RWPE2 (cell line): ENCODE measurements at places on chromosomes 4 and X.

DNA sequence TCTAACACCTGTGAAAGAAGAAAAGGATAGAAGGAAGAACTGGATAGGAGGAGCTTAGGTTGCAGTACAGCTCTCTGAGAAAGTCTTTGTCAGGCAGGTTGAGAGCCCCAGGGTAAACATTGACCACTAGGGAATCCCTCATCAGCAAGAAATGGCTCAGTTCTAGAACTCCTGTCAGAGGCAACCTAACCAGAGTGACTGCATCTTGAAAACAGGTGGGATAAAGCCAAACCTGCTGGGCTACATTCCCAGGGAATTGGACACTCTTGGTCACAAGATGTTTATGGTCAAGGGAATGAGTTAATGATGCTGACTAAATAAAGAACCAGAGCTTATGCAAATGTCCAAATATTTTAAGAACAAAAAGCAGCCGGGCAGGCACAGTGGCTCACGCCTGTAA is 108.3 kb upstream of the MED14 start:
- no peak for DNase-seq

DNA sequence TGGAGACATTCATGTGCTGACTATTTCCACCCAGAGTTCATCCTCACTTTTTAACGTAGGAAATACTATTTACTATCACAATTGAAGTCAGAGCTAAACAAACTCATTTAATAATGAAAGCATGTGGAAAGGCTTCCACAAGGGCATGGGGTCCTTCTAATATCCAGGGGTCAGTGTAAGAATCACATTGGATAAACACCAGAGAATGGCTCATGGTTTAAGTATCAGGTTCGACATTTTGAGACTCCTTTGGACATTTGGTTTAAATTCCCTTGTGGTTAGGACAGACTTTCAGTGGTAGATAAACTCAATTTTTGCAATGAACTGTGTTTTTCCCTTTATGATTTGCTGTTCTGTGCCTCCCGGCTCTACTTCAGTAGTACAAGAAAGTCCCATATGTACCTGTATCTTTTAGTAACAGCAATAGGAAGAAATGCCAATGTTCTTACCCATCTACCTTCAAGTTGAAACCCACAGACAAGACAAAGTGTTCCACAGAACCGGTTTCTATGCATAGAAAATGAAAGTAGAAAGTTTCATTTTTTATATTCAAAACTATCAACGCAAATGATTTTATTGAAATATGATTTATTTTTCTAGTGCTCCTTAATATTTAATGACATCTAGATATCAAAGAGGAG is 589.0 kb upstream of the FAM241A start:
- DNase-seq: no peak

DNA sequence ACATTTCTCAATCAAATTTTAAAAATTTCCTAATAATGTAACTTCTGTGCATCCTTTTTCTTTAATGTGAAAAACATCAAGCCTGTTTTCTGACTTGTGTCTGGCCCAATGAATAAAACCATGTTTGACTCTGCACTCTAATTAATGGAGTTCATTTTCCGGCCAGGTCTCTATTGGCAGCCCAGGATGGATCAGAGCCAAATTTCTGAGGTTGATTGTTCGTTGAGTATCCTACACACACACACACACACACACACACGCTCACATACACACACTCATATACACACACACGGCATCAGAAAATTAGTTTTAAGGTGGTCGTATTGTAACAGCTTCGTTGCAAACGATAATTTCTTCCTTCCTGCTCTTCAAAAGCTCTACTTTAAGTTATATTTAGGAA is 28.9 kb upstream of the TLL1 start:
- DNase-seq: no peak

DNA sequence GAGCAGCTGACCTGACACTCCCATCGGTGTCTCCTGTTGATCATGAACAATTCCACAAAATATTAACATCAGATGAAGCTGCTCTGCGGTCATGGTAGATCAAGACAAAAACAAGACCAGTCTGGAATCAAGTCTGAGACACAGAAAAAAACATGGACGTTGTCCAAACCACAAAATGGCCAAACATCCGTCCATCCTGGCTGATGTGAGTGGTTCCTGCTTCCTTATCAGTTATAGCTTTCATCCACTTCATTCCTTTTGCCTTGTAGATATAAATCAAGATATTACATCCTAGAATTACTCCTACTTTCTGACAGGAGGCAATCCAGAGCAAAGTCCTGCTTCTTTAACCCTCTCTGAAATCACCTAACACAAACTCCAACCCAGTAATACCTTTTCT is 28.8 kb upstream of the PCSK1N start:
- no peak for DNase-seq

- no peak for DNase-seq
Observed at GRCh38 chrX:63354484-63354883, 3.4 kb upstream of the SPIN4 start.

- no peak for DNase-seq
Observed at GRCh38 chr4:184310881-184311709, 93.4 kb upstream of the ENPP6 start.

DNA sequence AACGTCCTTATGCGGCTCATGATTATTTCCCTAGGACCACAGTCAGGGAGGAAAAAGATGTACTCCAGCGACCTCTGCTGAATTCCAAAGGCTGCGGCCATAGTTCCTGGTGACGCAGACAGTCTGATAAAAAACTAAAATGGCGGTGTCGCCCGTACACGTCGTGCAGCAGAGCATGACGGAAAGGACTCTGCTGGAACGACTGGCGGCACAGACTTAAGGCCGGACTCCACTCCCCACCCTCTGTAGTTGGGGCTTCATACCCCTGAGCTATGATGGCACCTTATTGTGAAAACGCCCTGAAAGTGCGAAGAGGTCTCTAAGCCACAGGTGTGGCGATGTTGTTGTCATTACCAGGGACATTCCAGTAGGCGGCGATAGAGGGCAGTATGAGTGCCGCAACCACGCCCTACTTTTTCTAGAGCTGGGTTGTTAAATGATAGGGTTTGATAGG is 90.0 kb upstream of the EDA2R start:
- DNase-seq: no peak

DNA sequence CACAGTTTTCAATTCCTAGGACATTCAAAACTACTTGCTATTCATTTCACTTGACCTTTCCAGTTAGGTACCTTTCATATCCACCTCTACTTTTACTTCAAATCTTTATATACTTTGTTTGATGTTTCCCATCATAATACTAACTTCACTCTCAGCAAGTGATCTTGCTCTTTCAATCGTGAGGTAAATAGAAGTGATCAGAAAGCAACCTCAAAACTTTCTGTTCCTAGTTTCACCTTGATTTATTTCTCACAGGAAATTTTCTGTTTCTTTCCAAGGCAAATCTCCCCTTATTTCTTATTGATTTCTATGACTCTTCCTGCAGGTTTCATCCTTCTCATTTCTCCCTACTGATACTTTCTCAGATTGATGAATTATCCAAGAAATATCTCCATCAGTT is 623.5 kb downstream of the FSTL5 start:
- DNase-seq: no peak

- no peak for DNase-seq
Observed at GRCh38 chrX:107448998-107449835, at the start of gene FRMPD3. TSS of gene FRMPD3 (plus strand) at chrX:107449652. CDS start at chrX:107526589, 76,937 bp downstream.

DNA sequence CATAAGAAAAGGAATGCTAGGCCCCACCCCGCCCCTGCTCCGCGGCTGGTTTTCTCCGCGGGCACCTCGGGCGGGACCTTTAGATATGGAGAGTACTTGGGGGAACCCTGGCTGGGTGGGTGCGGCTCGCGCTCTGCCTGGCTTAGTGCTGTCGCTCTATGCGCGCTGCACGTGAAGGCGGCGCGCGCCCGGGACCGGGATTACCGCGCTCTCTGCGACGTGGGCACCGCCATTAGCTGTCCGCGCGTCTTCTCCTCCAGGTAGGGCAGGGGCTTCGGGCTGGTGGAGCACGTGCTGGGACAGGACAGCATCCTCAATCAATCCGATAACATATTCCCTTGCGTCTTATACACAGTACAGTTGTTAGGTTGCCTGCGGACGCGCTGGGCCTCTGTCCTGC is 56.0 kb downstream of the MAGEB10 start:
- DNase-seq: no peak

- DNase-seq: no peak
Observed at GRCh38 chr4:41652971-41653370, 95.6 kb downstream of the PHOX2B start.

DNA sequence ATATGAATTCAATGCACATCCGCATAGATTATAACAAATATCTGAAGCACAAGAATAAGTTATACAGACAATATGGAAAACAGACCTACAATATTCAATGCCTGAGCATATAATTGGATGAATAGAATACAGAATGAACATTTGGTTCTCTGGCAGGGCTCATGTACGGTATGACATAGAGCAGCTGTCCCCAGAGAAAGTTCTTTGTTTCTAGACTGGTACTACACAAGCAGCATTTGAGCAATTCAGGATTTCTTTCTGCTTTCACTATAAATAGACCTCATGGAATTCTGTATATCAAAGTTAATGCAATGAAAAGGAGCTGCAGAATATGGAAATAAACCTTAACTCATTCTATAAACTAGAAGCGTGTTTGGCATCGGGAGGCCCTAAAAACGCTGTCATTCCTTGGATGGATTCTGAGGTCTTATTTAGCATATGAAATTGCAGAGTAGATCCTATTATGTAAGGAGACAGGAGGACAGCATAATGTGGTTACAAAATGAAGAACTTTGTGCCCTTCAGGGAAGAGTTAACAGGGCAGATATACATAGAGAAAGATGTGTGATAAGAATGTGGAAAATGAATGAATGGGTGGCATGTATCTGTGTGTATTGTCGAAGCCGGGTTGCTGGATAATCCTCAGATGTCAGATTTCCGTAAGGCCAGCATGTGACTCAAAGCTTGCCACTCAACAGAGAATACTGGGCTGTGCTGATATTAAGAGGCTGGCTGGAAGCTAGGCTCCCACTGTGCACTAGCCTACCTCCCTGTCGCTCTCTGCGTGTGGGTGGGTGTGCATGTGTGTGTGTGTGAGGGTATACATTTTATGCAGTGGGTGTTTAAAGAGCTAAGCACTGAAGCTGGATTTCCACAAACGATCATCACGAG is 103.3 kb upstream of the SLC4A4 start:
- DNase-seq: no peak

DNA sequence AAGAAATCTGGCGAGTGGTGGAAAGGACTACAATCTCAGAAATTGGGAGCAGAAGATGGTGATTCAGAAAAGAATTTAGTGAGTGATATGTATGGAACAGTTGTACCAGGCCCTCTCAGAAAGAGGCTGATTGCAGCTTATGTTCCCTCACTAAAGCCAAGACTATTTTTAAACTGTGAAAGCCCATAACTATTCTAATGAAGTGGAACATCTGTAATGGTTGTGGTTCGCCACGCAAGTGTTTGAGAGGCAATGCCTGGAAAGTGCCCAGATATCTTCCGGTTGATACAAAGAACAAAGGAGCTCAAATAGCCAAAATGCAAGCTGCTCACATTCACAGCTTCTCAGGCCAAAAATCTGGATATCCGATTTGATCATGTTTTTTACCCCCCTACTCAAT is 1250.7 kb downstream of the RAPGEF2 start:
- DNase-seq: no peak

GRCh38 chr4:82710197-82710929 is 88.2 kb downstream of the SCD5 start:
- DNase-seq: no peak

GRCh38 chrX:65034668-65035445 is 58.6 kb upstream of the ZC4H2 start:
- DNase-seq: peak; percentile 29

GRCh38 chr4:121651597-121651996 is 45.2 kb downstream of the ANXA5 start:
- DNase-seq: no peak

DNA sequence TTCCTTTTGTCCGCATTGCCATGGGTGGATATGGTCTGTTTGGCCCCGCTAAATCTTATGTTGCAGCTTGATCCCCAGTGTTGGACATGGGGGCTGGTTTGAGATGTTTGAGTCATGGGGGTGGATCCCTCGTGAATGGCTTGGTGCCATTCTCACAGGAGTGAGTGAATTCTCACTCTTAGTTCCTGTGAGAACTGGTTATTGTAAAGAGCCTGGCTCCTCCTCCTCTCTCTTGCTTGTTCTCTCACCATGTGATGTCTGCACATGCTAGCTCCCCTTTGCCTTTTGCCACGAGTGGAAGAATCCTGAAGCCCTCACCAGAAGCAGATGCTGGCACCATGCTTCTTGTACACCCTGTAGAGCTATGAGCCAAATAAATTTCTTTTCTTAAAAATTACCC is 22.6 kb upstream of the STBD1 start:
- DNase-seq: no peak

- DNase-seq: no peak
Observed at GRCh38 chr4:5884796-5885195, 8.1 kb downstream of the CRMP1 start.

DNA sequence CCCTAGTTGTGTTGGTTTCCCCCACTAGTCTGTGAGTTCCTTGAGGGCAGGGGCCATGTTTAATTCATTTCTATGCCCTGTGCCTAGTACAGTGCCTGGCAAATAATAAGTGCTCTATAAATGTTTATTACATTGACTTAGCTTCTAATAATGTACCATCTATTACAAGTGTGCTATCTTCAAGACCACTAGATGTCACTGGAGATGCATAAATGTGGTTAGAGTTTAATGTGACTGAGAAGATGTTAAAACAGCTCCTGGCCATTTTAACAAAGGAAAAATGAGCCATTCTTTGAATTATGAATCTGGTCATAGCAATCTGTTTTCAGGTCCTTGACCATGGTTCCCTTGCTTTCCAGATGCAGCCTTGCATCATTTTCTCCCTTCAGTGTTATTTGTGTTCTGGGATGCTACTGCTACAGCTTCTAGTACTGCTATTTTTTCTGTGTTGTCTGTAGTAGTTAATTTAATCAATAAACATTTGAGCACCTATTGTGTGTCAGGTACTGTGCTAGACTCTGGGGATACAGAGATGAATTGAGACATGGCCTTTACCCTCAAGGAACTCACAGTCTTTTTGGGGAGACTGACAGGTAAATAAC is 43.2 kb downstream of the SLC9A6 start:
- DNase-seq: no peak

DNA sequence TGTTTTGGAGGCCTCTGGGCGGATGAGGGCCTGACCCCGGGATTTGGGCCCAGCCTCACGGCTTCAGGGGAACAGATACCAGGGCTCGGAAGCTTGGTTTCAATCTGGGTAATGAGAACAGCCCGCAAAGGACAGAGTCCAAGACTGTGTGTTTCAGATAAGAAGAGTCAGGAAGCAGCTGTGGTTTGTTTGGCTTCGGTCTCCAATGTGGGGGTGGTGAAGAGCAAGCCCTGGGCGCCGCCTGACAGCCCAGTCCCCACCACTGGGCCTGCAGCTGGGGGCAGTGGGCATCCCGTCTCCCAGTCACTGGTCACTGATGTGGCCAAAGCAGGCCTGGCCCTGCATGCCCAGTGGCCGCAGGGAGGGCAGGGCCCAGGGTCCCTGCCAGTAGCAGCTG is 9.1 kb downstream of the WFS1 start:
- no peak for DNase-seq

DNA sequence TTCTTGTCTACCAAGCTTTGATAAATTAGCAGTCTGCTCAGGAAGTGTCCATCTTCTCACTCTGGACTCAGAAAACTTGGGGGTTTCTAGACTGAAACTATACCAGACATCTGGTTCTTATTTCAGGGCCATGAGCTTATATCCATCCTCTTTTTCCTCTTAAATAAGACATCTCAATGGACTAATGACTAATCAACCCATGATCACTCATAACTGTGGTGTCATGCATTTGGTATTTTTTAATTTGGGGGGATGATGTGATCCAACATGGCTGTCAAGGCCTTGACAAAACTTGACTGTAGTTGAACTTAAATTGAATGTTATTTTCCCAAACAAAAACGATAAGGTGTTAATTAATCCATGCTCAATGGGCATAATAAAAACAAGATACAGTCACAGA is 87.8 kb downstream of the GPRASP3 start:
- no peak for DNase-seq
